ENCODE measurements at places on chromosomes 4 and X. TPM values are rescaled to one million over a fixed set of nuclear protein-coding genes. Genes with fewer than 3 reads are reported as not detected.
A peak's percentile ranks its signal among the peaks of the same experiment; 100 is the strongest.

- peaks cover 6% of the 10 kb centered on the region for H3K27me3 ChIP-seq
- H3K4me3 ChIP-seq: no peak overlapping the region
- DNase-seq: no peak
- peaks cover 17% of the 10 kb centered on the region for H3K4me1 ChIP-seq
- no peaks in the 10 kb centered on the region for H3K36me3 ChIP-seq
Observed at GRCh38 chr4:7647186-7647585, 212.5 kb upstream of the PSAPL1 start.

The TMEM150C gene
- 4.3 TPM for total RNA-seq

GRCh38 chr4:96164814-96165351, 325.0 kb downstream of the PDHA2 start:
- no peaks in the 10 kb centered on the region for H3K36me3 ChIP-seq
- H3K4me3 ChIP-seq: no peak overlapping the region
- DNase-seq: no peak
- H3K27ac ChIP-seq: peak overlapping the region; percentile 48

DNA sequence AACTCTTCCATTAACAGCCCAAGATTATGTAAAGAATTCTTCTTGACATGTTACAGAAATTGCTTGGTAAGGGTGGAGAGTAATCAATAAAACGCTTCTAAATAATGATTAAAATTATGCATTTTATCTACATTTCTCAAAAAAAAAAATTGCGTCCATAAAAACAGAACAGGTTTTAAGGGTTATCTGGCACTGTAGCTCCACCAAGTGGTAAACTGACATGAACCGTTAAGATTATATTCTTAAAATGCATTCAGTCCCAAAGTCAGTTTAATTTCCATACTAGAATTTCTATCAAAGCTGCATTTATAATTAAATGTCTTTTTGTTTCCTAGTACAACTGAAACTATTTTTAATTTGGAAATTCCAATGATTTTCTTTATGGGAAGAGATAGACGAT, 214.0 kb upstream of the UGT8 start:
- peaks cover 4% of the 10 kb centered on the region for H3K27me3 ChIP-seq
- no peak overlapping the region for H3K27ac ChIP-seq
- H3K4me1 ChIP-seq: no peaks in the 10 kb centered on the region
- no peak for DNase-seq
- no peaks in the 10 kb centered on the region for H3K36me3 ChIP-seq

DNA sequence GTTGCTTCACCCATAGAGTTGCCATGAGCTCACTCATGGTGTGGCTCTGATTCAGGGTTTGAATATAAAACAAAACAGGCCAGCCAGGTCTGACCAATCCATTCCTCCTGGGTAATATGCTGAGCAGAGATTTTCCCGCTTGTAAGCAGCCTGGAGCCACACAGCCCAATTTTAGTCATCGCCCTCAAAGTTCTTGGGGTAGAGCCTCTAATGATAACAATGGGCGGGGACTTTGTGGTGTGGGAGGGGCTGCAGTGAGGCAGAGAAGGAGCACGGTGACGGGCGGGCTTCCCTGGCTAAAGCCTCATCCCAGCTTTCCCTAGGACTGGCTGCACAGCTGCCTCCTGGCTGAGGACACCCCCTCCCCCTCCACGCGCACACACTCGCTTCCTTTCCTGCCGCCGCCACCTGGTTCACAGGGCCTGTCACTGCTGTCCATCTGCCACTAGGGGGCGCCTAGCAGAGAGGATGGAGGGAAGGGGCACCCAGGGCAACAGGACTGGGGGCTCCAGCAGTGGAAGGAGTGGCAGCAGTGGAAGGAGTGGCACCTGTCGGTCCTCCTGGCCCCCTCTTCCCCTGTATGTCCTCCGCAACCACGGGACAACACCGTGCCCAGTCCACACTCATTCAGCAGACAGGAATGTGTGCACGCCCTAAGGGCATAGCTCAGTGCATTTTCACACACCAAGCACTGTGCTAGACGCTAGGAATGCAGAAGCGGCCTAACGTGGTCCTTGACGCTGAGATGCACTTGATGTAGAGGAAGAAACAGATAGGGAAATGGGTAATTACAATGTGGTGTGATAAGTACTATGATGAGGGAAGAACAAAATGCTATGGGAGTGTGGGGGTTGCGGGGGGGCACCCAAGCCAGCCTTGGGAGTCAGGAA, 26.8 kb downstream of the PRPS1 start:
- H3K27me3 ChIP-seq: no peaks in the 10 kb centered on the region
- DNase-seq: peak; percentile 49
- peak overlapping the region; percentile 28 for H3K27ac ChIP-seq
- H3K4me1 ChIP-seq: peaks cover 7% of the 10 kb centered on the region

GRCh38 chr4:109007976-109008375, 245.1 kb upstream of the ETNPPL start:
- DNase-seq: no peak
- H3K4me1 ChIP-seq: peaks cover 19% of the 10 kb centered on the region
- no peaks in the 10 kb centered on the region for H3K27me3 ChIP-seq
- H3K4me3 ChIP-seq: no peak overlapping the region
- no peaks in the 10 kb centered on the region for H3K36me3 ChIP-seq
- H3K27ac ChIP-seq: no peak overlapping the region

The CSAG2 gene
- total RNA-seq: not detected

The MGAT4D gene
- not detected for total RNA-seq

The AGTR2 gene
- 6.0 TPM for total RNA-seq

- H3K36me3 ChIP-seq: no peaks in the 10 kb centered on the region
- no peak for DNase-seq
- no peaks in the 10 kb centered on the region for H3K27me3 ChIP-seq
- no peak overlapping the region for H3K27ac ChIP-seq
- no peak overlapping the region for H3K4me3 ChIP-seq
Observed at GRCh38 chrX:34144246-34144645, 12.1 kb upstream of the FAM47A start.

The PCDH19 gene
- 6.8 TPM for total RNA-seq

GRCh38 chrX:116873671-116874070, 410.9 kb upstream of the CT83 start:
- no peaks in the 10 kb centered on the region for H3K27me3 ChIP-seq
- H3K27ac ChIP-seq: no peak overlapping the region
- no peak for DNase-seq
- no peaks in the 10 kb centered on the region for H3K36me3 ChIP-seq
- H3K4me1 ChIP-seq: no peaks in the 10 kb centered on the region
- no peak overlapping the region for H3K4me3 ChIP-seq

DNA sequence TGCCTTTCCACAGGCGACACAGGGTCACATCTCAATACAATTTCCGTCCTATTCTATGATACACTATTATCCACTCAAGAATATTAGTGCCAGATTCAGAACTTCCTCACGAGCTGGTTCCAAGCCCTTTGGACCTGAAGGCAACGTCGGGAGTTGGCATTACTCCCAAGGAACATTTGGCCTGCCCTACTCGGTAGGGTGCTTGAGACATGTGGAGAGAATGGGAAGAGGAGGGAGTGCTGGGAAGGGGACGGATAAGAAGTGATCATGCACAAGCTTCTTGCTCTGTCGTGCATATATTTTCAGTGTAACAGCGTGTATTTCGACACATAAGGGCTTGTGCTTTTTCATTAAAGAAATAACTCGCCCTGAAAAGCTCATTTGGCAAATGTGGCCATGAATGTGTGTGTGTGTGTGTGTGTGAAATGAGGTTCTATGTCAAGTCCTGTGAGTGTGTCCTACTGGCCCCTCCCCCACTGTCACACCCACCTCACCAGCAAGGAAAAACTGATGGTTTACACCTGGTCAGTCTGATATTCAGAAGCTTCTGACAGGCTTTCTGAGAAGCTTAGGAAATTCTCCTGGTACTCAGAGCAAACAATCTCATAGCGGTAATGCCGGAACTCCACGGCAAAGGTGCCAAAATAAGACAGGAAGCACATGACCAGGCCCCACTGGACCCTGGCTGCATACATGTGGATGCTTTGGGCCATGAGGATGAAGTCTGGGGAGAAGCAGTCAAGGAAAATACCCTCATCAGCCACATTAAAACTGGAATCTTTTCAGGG, 54.8 kb downstream of the ENOPH1 start:
- H3K27me3 ChIP-seq: no peaks in the 10 kb centered on the region
- no peak overlapping the region for H3K27ac ChIP-seq
- no peak overlapping the region for H3K4me3 ChIP-seq
- no peak for DNase-seq
- no peaks in the 10 kb centered on the region for H3K36me3 ChIP-seq

- H3K27me3 ChIP-seq: no peaks in the 10 kb centered on the region
- peak overlapping the region; percentile 14 for H3K27ac ChIP-seq
- peaks cover 21% of the 10 kb centered on the region for H3K4me1 ChIP-seq
- DNase-seq: no peak
- H3K36me3 ChIP-seq: peaks cover 47% of the 10 kb centered on the region
- no peak overlapping the region for H3K4me3 ChIP-seq
Observed at GRCh38 chr4:7816771-7817170, 122.9 kb downstream of the AFAP1 start.

The ADH6 gene
- total RNA-seq: not detected

GRCh38 chr4:74083546-74083945, 15.4 kb downstream of the CXCL2 start:
- no peak overlapping the region for H3K27ac ChIP-seq
- no peaks in the 10 kb centered on the region for H3K4me1 ChIP-seq
- H3K27me3 ChIP-seq: peaks cover 5% of the 10 kb centered on the region
- H3K4me3 ChIP-seq: no peak overlapping the region
- no peak for DNase-seq

The RS1 gene
- not detected for total RNA-seq

- H3K36me3 ChIP-seq: no peaks in the 10 kb centered on the region
- H3K4me3 ChIP-seq: no peak overlapping the region
- no peaks in the 10 kb centered on the region for H3K27me3 ChIP-seq
- no peaks in the 10 kb centered on the region for H3K4me1 ChIP-seq
- H3K27ac ChIP-seq: no peak overlapping the region
Observed at GRCh38 chr4:97507587-97508245, 635.6 kb downstream of the STPG2 start.

DNA sequence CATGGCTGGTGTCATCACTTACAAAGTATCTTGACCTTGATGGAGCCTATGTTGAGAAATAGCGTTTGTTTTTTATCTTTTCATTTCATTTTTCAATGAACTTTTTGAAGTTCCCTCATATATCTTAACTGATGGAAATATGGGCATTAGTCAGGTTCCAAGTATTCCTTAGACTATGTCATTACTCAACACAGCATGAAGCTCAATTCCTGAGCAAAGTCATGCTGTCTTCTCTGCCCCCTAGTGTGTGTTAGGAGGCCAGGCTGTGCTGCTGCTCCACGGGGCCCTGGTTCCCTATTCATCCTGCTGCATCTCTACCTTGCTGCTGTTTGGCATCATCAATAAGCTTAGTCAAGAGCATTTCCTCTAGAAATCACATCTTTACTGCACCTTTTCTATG, 40.9 kb downstream of the GPR143 start:
- no peak for DNase-seq
- H3K4me3 ChIP-seq: no peak overlapping the region
- H3K36me3 ChIP-seq: peaks cover 80% of the 10 kb centered on the region
- H3K4me1 ChIP-seq: no peaks in the 10 kb centered on the region
- H3K27ac ChIP-seq: no peak overlapping the region
- H3K27me3 ChIP-seq: no peaks in the 10 kb centered on the region

DNA sequence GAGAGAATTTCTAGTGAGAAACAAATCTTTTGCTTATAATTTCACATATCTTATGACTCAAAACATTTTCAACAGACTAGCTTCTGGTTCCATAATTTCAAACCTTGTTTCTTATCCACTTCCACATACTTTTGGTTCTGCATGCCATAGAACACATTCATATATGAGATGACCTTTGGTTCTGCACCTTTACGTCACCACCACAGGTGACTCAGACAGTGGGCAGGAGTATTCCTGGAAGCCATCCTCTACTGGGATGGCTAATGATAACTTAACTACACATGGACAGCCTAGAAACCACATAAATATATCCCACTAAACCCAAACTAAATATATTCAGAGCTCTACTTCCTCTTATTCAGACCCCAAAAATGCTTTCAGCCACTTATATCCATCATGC, 133.3 kb downstream of the DCK start:
- H3K27ac ChIP-seq: no peak overlapping the region
- DNase-seq: no peak
- H3K4me3 ChIP-seq: no peak overlapping the region
- H3K4me1 ChIP-seq: no peaks in the 10 kb centered on the region

The TRIM2 gene
- total RNA-seq: 48.8 TPM

DNA sequence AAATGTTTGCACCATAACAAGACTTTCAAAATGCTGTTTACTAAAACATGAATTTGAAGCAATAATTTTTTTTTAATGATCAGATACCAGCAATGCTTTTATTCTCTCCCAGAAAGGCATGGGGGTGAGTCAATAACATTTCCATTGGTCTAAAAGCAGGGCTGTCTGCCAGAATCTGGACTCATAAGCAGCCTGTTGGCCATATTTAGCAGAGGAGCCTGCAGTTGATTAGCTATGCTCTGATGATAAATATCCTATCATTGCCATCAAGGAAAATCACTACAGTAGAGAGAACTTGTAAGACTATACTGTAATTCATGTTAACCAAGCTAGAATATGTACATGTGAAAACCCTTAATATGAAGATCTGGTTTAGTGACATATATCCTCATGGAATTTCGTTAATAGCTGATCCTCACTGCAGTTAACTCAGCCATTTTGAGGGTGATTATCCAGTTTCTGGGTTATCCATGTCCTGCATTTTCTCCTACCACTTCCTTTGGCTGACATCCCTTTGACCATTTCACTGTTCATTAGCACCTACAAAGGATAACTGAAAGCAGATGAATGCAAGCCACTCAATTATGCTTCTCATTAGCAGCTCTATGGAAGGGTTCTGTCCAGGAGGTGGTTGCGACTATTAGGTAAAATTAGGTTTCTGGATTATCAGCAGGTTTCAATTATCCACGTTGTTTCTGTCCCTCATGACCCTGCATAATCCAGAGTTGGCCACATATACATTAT, 72.9 kb upstream of the DIAPH2 start:
- no peak overlapping the region for H3K4me3 ChIP-seq
- DNase-seq: no peak
- H3K4me1 ChIP-seq: peaks cover 1% of the 10 kb centered on the region
- H3K27ac ChIP-seq: no peak overlapping the region
- no peaks in the 10 kb centered on the region for H3K36me3 ChIP-seq

The AFM gene
- total RNA-seq: not detected

The USP9X gene
- 87.0 TPM for total RNA-seq

DNA sequence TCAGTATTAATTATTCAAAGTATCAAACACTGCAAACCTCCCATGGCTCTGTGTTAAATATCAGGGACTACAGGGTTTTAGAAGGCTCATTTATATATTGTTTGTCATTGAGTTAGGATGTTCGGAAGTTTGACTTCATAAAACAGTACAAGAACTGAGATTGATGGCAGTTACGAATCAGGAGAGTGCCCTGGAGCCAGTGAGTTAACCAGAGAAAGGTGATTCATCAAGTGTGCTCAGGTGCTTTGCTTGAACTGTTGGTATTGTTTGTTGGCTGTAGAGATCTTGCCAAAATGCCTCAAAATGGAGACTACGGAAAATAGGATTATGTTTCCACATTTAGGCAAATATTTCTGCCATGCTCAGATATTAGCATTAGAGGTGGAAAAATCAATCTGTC, 7.5 kb upstream of the GPR101 start:
- no peak overlapping the region for H3K4me3 ChIP-seq
- no peak overlapping the region for H3K27ac ChIP-seq
- no peaks in the 10 kb centered on the region for H3K36me3 ChIP-seq
- no peak for DNase-seq

- H3K4me1 ChIP-seq: peaks cover 5% of the 10 kb centered on the region
- no peaks in the 10 kb centered on the region for H3K27me3 ChIP-seq
- no peak overlapping the region for H3K27ac ChIP-seq
- H3K4me3 ChIP-seq: no peak overlapping the region
Observed at GRCh38 chr4:73501664-73502265, 20.2 kb downstream of the AFM start.

The DMRTC1B gene
- 6.1 TPM for total RNA-seq

The SRPX gene
- 14.5 TPM for total RNA-seq

GRCh38 chr4:16582036-16582435, 316.4 kb downstream of the LDB2 start:
- no peaks in the 10 kb centered on the region for H3K4me1 ChIP-seq
- H3K4me3 ChIP-seq: no peak overlapping the region
- peaks cover 3% of the 10 kb centered on the region for H3K27me3 ChIP-seq
- no peaks in the 10 kb centered on the region for H3K36me3 ChIP-seq
- no peak overlapping the region for H3K27ac ChIP-seq

Measured in mesothelial cell of epicardium (in vitro differentiated cells).